ENCODE measurements at places on chromosomes 4 and X.

DNA sequence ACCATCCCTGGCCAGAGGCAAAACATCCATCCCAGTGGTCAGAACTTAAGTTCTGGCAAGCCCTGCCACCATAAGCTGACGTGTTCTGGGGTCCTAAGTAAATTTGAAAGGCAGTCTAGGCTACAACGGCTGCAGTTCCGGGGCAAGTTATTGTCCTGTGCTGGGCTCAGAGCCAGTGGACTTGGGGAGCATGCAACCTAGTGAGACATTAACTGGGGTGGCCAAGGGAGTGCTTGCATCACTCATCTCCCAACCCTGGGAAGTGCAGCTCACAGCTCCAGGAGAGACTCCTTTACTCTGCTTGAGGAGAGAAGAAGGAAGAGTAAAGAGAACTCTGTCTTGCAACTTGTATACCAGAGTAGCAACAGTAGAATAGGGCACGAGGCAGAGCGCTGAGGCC is 425.4 kb upstream of the PITX2 start:
- DNase-seq, result no peak

- DNase-seq, result peak; percentile 20
Measured at GRCh38 chr4:26772096-26772873, 88.4 kb upstream of the STIM2 start.

DNA sequence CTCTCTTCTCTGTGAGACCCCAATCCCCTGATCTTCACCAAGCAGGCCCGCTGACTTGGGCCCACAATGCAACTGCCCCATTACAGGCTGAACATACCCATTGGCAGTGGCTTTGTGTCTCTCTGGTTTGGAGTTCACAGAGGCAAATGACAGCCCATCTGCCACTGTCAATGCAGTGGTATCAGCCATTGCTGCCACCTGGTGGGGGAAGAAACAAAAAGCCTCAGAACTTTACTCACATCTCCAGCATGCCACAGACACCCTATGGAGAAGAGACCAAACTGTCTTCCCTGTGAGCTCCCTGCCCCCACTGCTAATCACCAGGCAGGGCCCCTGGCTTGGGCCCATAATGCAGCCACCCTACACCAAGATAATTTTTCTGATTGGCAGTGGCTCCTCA is 729.3 kb upstream of the ACTRT1 start:
- DNase-seq, result peak; percentile 72

DNA sequence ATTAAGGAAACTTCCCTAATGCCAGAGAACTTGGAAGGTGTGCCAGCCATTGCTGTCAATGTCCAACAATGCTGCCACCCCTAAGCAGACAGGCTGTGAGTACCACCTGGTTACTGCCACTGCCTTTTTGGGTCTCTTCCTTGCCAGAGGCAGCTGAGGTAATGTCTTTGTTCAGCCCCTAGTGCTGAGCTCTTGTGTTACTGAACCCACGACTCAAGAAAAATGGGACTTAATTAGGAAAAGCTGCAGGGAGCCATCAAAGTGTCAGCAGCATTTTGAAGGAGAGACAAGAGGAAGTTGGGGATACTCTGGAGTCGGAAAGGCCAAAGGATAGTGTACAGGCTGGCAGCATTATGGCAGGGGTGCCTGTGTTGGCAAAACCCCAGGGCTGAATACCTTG is 283.7 kb downstream of the AFF2 start:
- no peak for DNase-seq

DNA sequence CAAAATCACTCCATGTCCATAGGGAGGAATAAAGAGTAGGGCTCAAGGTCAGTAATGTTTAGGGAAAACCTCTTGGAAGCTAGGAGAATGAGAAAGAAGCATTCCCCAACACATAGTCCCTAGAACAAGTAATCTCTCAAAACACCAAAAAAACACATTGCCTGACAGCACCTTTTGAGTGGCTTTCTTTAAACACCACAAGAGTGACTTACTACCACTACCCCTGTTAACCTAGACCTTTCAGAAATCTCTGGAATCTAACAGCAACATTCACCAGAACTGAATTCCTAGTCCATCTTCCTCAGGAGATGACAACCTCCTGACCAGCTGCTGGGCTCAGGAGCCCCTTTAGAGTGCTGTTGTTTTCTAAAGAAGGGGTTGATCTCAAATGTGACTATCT is 142.2 kb downstream of the SOWAHB start:
- no peak for DNase-seq

DNA sequence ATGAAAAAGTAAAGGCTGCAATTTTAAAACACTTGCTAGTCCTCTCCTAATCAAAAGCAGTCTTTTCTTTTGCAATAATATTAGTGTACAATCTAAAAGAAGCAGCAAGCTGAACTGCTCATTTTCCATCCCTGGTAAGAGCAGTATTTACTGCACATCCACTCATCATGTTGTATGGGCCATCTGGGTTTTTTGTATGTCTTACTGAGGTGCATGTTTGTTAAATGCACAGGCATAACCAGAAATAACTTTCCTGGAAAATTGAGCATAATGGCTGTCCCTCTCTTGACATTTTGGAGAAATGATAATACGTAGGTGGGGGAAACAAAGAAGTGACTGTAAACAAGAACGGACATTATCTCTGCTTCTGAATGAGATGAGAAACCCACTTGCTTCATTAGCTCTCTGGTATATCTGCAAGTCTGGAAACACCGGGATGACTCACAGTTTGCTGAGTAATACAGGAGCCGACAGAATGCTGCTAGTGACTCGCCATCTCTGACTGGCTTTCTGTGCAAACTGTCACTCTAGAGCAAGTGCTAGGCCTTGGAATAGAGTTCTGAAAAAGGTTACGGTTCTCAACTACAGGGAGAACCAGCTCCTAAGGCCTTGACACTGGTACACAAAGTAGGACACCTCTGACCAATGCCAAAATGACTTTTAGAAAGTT is 85.7 kb upstream of the MTM1 start:
- DNase-seq, result no peak

DNA sequence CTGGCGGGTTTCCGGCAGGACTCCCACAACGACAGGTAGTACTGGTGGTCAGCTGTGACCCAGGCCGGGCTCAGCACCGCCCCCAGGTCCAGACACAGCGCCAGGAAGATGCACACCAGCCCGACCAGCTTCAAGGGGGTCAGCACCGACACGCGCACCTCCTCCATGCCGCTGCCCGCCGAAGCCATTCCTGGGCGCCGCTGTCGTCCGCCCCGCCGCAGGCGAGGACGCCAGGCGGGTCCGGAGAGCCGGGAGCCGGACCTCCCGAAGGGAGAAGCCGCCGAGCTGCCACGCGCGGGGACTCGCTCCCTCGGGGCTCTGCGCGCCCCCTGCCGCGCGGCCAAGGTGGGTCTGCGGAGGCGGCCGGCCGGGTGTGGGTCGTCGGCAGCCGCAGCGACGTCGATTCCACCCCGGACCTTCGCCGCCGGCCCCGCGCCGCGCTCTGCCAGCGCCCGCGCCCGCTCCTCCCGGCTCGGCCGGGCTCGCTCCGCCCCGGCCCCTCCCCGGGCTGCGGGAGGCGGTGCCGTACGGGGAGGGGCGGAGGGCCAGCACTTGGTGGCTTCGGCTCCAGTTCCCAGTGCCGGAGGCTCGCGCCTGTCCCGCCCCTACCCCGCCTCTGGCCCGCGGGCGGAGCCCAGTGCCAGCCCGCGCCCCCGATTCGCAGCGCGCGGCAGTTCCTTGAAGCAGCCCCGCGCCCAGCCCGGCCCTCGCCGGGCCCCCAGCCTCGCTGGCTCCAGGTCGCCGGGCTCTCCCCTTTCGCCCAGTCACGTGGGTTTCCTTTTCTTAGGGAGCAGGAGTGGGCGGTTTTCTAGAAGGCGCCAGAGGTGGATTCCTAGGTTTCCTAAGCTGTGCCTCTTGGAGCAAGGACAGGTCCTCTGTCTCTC is at the start of gene TMEM47:
Gene TMEM47, minus strand, starts transcription at position 444 of the 884 bp plus-strand sequence. Its CDS starts 256 bp downstream, at position 188.
- peak; percentile 73 for DNase-seq

DNA sequence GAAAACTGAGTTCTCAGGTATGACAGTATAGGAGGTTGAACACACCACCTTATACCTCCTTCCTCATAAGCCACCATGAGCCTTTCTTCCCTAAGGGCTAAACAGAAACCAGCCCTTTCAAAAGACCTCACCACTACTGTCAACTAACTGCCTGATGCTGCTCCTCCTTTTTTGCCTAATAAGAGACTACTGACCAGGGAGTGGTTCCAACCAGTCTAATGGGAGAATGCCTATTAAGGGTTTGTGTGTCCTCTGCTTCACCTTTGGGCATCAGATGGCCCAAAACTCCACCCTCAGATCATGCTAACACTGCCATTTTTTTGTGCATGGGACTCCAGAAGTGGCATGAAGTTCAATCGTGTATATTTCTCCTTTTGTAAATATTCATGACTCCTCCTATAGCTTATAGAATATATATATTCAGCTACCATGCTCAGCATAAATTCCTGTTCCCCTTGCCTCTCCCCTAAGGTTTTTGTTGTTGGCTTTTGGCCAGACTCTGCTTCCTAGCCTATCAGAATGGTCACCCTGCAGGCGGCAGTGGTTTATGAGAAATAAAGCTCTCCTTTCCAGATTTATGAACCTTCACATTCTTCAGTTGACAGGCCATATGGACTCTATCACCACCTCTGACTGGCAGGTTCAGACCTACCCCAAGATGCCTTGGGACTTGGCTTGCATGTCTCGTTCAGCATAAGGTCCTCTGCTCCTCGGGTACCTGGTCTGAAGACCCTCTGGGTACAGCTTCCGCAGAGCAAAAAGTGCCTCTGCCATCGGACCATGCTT is 28.2 kb downstream of the FGFBP1 start:
- no peak for DNase-seq

DNA sequence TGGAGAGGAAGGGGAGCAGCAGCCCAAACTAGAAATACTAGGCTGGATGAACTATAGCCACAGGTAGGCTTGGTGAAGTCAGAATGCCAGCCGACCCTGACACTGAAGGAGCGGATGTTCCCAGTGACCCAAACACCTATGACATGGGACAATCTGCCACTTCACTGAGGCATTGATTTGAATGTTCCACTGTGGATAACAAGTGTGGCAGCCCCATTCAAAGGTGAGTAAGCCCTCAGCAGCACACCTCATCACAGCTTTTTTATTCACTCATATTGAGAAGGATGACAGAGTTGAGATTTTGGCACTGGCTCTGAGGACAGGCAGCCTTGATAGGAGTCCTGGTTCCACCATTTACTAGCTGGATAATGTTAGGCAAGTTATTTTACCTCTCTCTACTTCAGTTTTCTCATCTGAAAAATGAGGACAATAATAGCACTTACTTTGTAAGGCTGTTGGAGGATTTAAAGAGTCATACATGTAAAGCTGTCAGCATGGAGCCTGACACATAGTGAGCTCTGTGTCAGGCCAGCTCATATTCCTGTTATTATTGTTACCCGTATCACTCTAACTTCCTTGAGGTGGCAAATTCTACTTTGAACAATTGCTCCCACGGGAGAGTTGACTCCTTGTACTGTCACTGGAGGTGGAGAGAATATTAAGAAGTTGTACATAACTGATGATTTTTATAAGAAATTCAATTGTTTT is 114.6 kb downstream of the RASL11B start:
- no peak for DNase-seq

DNA sequence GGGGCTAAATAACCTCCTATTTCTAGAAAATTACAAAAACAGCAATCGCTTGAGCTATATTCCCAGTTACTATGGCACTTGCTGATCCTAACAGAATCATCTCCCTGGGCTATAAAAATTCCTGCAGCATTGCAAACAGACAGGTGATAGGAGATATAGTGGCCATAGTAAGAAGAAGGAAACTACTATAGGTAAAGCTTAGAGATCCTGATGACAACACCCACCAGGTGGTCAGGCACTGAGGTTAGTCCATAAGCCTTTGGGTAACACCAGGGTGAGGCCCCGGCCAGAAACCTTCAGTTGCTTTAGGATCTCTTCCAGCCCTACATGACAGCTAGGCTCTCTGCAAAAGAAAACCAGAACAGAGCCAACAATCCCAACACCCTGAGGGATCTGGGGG is 197.9 kb upstream of the PPP1R2C start:
- no peak for DNase-seq

DNA sequence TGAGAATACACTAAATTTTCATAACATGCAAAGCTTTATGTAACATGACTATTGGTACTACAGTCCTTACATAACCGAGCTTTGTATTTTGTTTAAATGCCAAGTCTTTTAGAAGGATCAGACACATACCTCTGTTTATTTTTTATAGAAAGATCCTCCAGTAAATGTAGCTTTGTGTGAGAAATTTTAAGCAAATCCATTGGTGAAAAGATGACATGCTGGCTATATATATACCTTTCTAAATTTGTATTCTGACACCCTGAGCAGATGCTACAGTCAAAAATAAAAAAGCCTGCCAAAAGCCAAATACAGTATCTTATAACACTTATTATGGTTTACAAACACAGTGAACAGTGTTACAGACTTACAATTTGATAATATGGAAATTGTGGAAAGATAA is at the start of gene YIPF7:
Gene YIPF7, minus strand, starts transcription at position 201 of the 400 bp plus-strand sequence. CDS start 1,525 bp downstream, outside the sequence.
- DNase-seq, result no peak
